T47D (cell line): ENCODE measurements at places on chromosomes 4 and X.

- DNase-seq = no peak
Observed at GRCh38 chrX:51026862-51027261, 116.3 kb downstream of the BMP15 start.

GRCh38 chr4:140829825-140830224 lies 73.6 kb upstream of the TBC1D9 start:
- DNase-seq = no peak

- DNase-seq = no peak
Observed at GRCh38 chrX:113868177-113868576, 715.7 kb upstream of the HTR2C start.

- no peak for DNase-seq
Observed at GRCh38 chr4:106753426-106753825, 282.7 kb downstream of the DKK2 start.

- DNase-seq = no peak
Observed at GRCh38 chr4:187552781-187553180, 442.8 kb upstream of the ZFP42 start.

GRCh38 chr4:7470111-7470510 lies 35.4 kb upstream of the PSAPL1 start:
- no peak for DNase-seq

DNA sequence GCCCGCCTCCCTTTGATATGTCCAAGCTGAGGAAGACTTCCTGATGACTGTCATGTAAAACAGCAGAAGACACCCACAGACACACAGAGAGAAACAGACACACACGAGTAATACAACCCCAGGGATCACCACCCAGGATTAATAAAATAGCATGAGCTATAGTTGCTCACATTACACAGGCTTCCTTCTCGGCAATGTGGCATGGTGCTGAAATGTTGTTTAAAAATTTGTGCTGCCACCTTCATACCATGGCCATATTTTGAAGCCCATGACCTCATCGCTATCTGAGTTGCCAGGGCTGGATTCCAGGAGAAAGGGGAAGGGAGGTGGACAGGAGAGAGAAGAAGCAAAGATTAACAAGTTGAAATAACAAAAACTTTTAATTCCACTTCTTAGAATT lies 111.7 kb downstream of the SYNPO2 start:
- DNase-seq = no peak

- DNase-seq = no peak
Observed at GRCh38 chr4:186839122-186840037, 115.7 kb upstream of the FAT1 start.

DNA sequence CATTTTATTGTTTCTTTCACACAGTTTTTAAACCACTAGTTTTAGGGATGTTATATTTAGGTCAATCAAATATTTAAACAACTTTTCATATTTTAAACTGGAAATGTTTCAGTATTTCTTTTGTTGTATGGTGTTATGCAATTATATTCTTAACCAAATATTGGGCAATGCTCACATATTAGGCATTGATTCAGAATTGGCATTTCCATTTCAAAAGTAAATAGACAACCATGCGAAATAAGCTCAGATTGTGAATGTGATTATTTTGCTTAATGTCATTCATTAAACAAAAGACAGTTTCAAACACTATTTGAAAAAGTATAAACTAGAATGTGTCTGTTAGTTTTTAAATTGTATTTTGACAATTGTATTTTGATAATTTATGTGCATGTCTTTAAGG lies 36.9 kb downstream of the ARAP2 start:
- DNase-seq = no peak

DNA sequence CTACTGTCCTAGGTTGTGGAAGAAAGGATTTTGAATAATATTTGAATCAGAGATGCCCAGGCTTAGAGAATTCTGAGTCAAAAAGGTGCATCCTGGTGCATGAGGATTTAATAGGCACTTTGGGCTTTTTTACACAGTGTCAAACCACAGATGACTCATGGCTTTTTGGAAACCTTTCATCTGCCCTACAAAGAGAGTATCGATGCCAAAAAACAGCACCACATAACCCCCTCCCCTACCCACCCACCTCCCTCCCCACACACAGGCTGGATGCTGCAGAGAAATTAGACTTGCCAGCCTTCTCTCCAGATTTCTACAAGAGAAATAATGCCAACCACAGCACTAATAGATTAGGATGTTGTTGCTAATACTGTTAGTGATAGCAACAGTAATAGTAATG lies 779.3 kb downstream of the NLGN4X start:
- DNase-seq = no peak

DNA sequence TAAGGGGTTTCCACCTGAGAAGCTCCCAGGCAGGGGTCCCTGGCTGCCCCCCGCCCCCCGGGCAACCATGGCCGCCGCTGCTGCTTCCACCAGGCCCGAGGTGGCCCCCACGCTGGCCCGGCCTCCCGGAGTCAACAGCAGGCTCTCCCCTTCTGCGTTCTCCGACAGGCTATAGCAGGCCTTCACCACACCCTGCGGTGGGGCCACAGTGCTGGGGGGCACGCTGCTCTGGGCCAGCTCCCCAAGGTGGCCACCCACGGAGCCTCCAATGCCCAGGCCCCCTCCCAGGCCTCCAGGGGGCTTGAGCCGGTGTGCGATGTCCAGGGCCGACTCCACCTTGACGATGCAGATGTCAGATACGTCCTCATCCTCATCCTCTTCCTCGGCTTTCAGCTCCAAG lies 72.5 kb downstream of the UBE2K start:
- no peak for DNase-seq

DNA sequence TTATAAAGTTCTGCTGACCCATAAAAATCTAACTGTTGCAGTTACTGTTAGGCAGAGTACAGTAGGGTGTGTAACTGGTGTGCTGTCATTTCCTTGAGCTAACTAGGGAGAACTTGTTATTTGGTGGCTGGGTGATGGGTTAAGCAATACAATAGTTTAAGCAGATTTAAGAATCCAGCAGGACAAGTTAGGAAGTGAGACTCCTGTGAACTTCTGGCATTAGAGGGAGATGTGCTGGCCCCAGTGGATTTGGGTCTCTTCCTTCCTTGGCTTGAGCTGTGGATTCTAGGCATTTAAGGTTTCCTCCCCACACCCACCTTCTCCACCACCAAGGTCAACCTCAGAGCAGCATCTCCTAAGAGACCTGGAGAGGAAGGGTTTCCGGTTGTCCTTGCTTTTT lies 70.5 kb downstream of the CLCN5 start:
- DNase-seq = no peak

- DNase-seq = no peak
Observed at GRCh38 chrX:39331082-39331704, 529.9 kb downstream of the MID1IP1 start.

GRCh38 chr4:30028826-30029225 lies 691.3 kb upstream of the PCDH7 start:
- DNase-seq = no peak

GRCh38 chr4:7212921-7213320 lies 20.6 kb downstream of the SORCS2 start:
- no peak for DNase-seq

GRCh38 chr4:21697583-21697982 lies 251.0 kb downstream of the KCNIP4 start:
- DNase-seq = peak; percentile 0

DNA sequence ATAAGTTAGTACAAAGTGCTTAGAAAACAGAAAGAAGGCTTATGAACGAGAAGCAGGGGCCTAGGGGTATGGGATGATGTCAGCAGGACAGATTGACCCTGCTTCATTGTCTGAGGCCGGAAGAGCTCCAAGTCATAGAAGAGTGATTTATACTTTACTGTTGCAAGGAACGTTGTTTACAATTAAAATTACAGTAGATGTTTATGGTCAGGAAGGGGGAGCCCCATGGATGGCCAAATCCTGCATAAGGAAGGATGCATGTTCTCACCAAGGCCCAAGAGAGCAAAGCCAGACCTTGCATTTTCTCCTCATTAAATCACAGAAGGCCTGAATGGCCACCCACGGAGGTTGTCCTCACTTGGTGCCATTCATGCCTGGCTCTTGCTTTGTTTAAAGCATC lies 115.3 kb downstream of the LDB2 start:
- no peak for DNase-seq

DNA sequence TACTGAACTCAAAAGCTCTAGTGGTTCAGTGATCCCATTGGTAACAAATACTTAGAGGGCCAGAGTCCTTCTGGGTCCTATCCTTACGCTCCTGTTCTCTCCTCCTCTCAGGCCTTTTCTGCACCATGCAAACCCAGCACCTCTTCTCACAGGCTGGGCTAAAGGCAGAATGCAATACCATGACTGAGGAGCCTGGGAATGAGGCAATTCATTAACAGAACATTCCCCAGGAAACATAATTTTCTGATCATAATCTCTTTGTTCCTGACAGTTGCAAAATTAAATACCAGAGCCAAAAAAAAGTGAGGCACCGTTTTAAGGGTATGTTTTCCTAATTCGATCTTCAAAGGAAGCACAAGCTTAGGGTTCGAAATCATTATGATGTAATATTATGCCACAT lies 9.0 kb downstream of the SORBS2 start:
- DNase-seq = no peak

DNA sequence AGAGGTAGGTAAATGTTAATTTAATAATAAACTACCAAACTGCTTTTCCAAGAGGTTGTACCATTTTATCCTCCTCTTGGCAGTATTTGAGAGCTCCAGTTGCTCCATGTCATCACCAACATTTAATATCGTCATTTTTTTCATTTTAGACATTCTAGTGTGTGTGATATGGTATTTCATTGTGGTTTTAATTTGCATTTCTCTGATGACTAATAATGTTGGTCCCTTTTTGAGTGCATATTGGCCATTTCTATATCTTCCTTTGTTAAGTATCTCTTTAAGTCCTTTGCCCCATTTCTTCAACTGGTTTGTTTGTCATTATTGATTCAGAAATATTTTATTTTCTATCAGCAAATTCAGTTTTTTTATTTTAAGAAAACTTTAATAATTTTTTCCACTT lies 88.8 kb downstream of the MAPK10 start:
- DNase-seq = no peak

- no peak for DNase-seq
Observed at GRCh38 chr4:72665171-72665968, 96.3 kb upstream of the ADAMTS3 start.

- no peak for DNase-seq
Observed at GRCh38 chr4:176642472-176642871, 150.2 kb downstream of the VEGFC start.

- DNase-seq = no peak
Observed at GRCh38 chr4:143372093-143372915, 35.6 kb downstream of the GAB1 start.

DNA sequence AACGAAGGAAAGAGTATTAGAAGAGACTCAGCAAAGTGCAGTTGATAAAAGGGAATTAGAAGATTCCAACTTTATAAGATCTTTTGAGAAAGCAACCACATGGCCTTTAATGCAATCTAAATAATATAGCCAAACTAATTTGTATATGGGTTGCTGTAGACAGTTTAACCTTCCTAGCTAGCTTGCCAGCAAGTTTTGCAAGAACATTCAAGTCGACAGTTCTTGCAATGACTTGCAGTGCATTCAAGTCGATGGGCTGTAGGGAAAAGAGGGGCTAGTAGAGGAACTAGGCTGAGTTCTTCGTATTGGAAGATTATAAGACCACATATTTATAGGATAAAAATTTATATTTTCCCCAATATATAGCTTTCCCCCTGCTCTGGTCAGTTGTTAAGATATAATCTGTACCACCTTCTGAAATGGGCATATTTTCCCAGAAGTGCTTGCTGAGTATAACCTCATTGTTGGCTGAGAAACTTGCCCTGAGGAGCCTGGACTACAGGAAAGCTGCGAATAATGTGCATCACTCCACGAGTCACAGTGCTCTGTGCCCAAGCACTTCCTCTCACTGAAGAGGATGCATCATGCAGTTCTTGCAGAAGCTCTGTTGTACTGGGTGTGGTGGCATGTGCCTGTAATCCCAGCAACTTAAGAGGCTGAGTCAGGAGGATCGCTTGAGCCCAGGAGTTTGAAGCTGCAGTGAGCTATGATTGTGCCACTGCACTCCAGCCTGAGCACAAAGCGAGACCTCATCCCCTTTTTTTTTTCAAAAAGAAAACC lies 56.7 kb downstream of the DOCK11 start:
- DNase-seq = no peak

- DNase-seq = no peak
Observed at GRCh38 chr4:1815096-1815996, 22.3 kb downstream of the FGFR3 start.

DNA sequence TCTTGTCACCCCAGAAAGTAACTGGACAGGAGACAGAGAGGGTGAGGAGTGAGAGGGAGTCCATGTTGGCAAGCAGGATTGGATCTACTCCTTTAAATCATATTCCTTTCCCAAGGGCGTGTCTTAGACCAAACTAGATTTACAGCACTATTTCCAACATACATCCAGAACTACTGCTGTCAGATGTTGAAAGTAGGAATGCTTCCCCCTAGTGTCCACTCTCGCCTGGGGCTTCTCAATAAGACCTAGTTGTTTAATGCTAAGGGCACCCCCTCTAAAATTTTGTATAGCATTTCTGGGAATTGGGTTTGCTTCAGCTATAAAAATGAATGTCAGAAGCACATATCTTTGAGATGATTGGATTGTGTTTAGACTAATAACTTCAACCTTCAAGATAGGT lies 13.3 kb downstream of the OFD1 start:
- peak; percentile 72 for DNase-seq

DNA sequence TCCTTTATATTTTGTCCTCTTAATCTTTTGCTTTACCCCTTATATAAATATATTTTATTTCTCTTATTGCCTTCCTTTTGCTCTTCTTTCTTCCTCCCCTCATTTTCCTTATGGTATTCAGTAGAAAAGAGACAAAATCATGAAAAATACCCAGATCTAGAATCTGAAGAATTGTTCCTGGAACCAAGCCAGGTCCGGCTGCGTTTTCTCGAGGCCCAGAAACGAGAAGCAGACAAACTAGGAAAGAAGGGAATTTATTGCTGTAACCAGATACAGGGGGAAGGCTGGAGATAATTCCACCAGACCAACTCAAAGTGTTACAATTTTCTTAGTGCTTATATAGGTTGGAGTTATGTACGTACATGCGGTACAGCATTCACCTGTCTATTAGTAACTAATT lies 328.7 kb downstream of the GABRG1 start:
- no peak for DNase-seq

DNA sequence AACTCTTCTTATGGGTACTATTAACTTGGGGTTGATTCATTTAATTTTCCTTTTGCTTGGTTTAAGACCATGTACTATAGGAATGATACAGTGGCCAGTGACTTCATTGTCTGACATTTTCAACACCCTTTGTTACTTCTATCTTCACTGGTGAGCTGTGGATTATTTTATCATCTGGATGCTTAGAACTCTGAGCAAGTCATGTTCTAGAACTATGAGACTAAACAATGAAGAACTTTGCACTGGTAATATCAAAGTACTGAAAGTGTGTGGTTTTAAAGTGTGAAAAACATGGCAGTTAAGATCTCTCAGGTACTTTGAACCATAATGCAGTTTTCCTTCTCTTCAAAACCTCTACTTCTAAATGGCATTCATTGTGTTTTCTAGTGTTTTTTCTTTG lies 47.8 kb downstream of the MAP7D3 start:
- no peak for DNase-seq
